ENCODE measurements at places on chromosomes 3 and 15.

- DNase-seq, result no peak
These were observed 67.8 kb upstream of the IGF1R start for GRCh38 chr15:98580572-98580971.

DNA sequence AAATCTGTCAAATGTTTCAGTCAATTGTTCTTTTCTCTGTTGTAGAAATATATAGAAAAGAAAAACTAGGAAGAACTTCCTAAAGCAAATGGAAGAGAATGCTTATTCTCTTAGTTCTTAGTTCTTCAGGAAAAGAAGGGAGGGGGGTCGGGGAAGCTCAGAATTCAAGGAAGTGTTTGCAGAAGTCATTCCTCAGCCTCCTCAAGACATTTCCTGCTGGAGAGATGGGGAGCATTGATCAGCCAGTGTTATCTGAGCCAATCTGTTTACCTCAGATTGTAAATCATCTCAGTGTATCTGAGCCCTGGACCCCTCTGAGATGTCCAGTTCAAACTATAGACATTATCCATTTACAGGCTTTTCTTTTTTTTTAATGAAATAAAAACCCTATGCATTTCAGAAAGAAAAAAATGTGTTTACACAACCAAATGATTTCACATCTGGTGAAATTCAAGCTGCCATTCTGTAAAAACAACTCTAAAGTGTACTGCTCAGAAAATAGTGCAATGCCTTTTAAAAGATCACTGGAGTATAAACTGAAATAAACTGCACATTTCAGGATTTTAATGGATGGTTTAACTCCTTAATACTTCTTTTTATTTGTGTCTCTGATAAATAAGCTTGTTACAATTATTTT lies 460.7 kb downstream of the ROBO1 start:
- no peak for DNase-seq

DNA sequence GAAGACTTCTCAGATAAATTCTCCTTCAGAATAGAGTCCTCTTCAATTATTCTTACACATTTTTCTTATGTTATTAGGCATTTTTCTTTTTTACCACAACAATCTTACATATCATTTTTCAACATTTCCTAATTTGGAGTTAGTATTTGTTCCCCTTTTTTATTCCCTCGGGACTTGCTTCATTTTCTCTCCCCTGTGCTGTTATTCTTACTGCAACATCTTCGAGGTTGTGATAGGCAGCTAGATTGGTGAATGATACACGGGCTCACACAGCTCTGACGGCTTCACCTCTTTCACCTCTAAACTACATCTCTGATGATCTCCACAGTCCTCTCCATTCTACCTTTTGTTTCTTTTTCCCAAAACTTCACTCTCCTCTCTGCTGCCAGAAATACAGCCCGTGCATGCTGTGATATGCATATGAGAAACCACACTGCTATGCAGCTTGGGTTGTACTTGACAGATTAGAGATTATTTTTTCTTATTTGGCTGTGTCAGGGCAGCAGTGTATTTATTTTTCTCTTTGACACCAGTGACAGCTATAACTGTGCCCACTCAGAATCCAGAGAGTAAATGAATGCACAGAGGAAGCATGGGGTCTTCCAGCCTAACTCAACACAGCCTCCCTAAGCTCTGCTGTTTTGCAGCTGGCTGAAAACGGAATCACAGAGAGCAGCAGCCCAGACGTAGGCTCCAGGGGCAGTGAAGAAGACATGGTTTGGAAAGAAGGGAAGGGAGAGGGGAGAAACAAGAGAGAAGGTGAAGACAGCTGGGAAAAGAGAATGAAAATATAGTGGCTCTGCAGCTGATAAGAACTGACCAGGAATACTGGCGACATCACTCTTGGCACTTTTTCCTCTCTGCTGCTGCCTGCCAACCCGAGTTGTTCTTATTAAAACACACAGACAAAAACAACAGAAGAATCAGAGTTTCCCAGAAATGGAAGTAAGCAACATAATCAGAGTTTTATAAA lies 61.8 kb downstream of the SLC9A9 start:
- no peak for DNase-seq

DNA sequence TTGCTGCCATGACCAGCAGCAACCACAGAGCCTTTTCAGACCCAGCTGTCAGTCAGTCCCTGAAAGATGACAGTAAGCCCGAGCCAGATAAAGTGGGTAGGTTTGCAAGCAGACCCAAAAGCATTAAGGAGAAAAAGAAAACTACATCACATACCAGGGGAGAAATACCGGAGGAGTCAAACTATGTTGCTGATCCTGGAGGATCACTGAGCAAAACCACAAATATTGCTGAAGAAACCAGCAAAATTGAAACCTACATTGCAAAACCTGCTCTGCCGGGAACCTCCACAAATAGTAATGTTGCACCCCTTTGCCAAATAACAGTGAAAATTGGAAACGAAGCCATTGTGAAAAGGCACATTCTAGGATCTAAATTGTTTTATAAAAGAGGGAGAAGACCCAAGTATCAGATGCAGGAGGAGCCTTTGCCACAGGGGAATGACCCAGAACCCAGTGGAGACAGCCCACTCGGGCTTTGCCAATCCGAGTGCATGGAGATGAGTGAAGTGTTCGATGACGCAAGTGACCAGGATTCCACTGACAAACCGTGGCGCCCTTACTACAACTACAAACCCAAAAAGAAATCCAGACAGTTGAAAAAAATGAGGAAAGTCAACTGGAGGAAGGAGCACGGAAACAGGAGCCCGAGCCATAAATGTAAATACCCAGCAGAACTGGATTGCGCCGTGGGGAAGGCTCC lies 42.1 kb upstream of the RASA2 start:
- DNase-seq, result no peak

DNA sequence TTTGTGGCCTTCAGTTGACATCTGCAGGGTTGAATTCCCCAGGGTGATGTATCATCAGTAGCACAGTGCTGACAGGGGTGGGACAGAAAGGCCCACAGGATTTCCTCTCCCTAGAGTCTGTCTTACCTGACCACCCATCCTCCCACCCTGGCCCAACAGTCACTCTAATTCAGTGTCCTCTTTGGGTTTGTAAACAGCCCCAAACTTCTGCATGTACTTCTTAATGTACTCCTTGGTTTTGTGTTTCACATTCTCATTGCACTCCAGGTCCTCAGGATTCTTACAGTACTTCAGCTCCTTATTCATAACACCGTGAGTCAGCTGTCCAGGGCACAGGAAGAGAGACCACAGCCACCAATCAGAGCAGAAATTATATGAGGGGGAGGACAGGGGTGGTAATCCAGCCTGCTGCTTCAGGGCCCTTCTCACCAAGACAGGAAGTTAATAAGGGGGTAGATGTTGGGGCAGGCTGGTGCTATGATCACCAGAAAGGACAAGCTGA lies 37.5 kb downstream of the NBEAL2 start:
- DNase-seq, result no peak

GRCh38 chr3:107206945-107207344 lies 170.3 kb upstream of the CCDC54 start:
- no peak for DNase-seq

DNA sequence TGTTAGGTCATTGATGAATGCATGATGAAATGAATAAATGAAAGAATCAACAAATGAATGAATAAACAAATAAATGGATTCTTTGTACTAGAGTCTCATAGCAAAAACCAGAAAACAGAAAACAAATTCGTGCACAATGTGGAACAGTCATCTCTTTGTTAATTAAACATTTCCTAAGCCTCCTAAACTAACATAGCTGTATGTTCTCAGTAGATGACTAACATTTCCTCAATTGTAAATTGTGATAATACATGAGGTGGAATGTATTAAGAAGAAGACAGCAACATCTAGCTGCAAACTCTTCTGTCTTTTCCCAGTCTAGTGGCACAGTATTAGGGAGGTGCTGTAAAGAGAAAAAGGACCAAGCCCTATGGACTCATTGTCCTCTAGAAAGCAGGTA lies 1021.0 kb downstream of the MCTP2 start:
- no peak for DNase-seq

DNA sequence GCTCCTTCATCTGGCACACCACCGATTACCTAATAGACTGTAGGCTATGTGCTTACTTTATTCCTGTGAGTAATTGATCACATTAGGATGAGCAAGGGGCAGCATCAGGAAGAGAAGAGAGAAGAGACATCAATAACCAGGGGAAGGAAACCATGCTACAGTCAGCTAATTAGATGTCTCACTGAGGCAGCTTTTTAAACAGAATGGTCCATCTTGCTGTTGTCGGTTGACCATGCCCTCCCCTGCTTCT lies 278.4 kb downstream of the RPLP1 start:
- no peak for DNase-seq

GRCh38 chr15:30827625-30828303 lies 76.0 kb upstream of the FAN1 start:
- no peak for DNase-seq

DNA sequence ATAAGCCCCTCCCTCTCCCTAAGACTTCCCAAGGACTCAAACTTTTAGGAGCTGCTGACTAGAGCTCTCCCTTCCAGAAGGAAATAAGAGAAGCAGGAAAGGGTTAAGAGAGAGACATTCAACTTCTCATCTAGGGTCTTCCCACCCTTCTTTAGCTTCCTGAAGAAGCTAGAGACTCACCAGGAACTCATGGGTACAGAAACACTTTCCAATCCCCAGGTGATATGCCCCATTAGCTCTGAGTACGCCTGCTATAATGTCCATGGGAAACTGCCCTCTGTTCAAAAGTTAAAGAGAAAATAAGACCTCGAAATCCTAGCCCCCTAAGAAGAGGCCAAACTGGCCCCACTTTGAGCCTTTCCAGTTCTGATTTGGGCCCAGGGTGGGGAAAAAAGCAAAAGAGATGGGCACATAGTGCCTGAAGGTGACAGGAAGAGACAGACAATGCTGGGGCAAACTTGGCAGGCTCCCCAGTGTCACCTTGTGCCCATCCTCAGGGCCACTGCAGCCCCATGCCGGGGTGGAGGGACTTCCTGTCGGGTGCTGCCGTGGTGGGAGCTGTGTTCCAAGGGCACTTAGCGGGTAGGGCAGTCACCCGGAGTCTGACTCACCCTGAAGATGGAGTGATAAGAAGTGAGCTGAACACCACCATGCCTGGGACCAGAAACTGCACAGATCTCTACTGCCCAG lies 29.5 kb downstream of the CCDC12 start:
- no peak for DNase-seq

DNA sequence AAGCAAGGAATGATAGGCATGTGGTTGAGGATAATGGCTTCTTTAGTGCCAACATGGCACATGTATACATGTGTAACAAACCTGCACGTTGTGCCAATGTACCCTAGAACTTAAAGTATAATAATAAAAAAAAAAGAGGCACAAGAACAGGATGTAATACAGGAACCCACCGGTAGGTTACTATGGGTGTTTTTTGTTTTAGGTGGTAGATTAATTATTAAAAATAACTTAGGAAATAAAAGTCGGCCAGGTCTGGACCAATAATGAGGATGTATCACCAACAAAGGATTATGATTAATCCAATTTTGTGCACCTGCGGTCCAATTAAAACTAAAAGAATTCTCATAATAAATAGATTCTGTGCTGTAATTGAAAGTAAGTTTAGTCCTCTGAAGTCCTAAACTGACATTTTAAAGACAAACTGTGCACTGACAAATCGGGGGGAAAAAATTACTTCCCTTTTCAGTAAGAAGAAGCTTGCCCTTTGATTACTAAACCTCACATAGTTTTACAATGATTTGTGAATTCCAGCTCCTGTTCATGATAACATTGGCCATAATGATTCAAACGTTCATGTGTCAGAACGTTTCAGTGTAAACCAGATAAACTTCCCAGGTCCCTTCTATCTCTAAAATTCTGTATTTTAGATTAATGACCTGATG lies 62.2 kb downstream of the CASR start:
- DNase-seq, result no peak

DNA sequence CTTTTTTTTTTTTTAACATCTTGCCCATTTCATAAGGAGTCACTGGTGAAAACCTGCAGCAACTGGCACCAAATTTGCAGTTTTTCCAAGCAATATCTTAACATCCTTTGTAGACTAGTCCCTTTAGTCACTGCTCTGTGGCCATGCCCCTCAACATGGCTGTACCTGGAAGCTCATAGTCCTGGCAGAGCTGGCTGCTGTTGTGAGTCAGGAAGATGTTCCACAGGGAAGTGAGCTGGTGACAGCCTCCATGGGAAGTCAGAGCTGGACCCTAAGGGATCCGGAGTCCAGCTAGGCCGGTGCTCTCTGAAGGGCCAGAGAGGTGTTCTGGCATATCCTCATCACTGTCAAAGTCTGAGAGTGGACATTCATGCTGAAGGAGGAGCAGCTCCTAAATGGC lies 99.3 kb upstream of the ZBED2 start:
- no peak for DNase-seq

- DNase-seq, result no peak
These were observed 82.2 kb upstream of the SLC25A26 start for GRCh38 chr3:66138336-66139313.

DNA sequence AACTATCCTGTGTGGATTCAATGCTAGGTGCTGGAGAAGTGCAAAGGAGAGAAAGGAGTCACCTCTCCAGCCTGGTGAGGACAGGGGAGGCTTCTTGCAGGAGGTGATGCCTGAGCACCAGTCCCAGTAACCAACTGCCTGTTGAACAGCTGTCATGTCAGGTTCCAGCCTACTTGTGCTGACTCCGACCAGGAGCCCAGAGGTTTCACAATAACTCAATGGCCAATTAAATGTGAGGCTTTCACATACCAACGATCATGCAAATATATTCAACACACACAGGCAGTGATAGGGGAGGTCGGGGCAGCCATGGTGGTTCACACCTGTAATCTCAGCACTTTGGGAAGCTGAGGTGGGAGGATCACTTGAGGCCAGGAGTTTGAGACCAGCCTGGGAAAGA lies 7.7 kb downstream of the SORD start:
- no peak for DNase-seq

DNA sequence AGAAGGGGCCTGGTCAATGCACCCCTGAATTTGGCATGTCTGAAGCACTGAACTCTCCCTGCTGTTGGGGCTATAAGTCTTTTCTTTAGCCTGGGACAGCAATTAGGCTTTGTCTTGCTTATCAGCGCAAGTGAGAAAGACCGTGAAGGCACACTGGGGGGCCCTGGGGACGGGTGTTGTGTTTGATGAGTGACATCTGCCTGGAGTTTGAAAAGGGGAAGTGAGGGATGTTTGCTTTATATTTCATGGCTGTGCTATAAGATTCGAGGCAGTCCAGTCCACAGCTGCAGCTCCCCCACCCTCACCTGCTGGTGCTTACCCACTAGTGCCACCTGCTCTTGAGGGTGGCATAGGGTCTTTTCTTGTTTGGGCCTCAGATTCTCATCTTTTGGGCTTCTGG lies 44.8 kb downstream of the CEMIP start:
- DNase-seq, result no peak

DNA sequence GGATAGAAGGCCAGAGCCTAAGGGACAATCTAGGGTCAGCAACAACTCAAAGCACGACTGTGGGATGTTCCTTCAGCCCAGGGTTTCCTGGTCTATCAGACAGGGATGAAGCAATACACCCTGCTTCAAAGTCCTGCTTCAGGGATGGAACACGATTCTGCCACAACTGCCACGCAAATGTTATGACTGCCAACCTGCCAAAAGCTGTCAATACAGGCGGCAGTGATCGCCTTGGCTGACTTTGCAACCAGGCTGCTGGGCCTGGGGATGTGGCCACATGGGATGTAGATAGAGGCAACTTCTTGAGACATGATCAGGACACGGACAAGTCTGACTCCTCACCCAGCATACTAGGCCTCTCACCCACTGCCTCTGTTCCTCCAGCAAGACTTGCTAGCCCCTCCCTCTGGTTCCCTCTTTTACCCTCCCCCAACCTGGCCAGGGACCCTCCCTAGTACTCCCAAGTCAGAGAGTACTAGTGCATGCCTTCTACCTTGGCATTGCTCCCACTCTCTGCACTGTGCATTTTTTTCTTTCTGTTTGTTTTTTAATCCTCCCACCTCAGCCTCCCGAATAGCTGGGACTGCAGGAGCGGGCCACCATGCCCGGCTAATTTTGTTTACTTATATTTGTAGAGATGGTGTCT lies 7.6 kb downstream of the CCDC12 start:
- no peak for DNase-seq

Measured in omental fat pad (tissue), 4 donors.